ENCODE measurements at places on chromosomes 6 and 20.

GRCh38 chr6:35091346-35092083 is 49.6 kb downstream of the TCP11 start:
- DNase-seq, result no peak

GRCh38 chr6:71301546-71301945 is 12.9 kb downstream of the OGFRL1 start:
- DNase-seq, result no peak

- DNase-seq, result no peak
Measured at GRCh38 chr20:1423625-1424106, 30.8 kb upstream of the FKBP1A start.

GRCh38 chr20:57985278-57985677 is 243.2 kb downstream of the ANKRD60 start:
- no peak for DNase-seq

GRCh38 chr6:11791354-11792107 is 12.9 kb upstream of the ADTRP start:
- DNase-seq, result no peak

- no peak for DNase-seq
Measured at GRCh38 chr6:87714093-87714842, 12.2 kb upstream of the AKIRIN2 start.

DNA sequence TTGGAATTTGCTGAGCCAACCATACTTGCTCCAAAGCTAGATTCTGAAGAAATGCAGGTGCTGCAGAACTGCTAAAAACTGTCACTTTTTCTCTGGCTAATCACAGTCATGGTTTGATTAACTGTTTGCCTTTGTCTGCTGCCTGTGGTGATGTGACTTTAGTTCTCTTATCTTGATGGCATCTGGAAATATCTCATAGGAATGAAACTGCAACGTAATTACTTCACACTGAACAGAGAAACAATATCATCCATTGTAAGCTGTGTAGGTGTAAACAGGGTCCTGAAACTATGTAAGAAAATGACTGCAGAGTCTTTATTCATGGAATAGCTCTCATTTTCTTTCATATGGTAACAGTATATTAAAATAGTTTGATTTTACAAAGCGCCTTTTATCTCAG is 721.9 kb upstream of the HS3ST5 start:
- DNase-seq, result no peak

DNA sequence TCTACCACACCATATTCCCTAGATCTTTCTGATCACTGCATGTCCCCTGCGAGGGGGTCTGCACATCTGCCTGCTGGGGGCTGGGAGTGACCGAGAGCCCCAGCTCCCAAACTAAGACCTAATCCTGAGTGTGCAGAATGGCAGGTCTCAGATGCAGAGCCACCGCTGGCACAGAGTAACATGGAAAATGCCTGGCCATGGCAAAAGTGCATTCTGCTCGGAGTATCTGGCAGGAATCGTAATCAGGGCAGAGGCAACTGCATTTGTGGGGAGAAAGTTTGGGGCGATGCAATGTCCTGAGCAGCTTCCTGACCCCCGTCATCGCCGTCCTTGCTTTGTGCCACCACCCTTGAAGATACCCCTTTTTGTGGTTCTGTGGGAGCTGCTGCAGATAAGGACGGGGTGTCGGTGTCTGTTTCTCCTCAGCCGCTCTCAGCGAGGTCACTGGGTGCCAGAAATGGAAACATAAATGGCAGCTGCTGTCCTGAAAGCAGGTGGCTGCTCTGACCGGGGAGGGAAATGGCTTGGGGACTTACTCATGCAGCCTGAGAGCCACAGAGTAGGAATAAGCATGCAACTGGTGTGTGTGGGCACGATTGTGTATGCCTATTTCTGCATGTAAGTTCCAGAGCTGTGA is 157.9 kb downstream of the LY86 start:
- DNase-seq, result no peak

GRCh38 chr6:168196385-168196860 is 117.4 kb upstream of the FRMD1 start:
- no peak for DNase-seq

DNA sequence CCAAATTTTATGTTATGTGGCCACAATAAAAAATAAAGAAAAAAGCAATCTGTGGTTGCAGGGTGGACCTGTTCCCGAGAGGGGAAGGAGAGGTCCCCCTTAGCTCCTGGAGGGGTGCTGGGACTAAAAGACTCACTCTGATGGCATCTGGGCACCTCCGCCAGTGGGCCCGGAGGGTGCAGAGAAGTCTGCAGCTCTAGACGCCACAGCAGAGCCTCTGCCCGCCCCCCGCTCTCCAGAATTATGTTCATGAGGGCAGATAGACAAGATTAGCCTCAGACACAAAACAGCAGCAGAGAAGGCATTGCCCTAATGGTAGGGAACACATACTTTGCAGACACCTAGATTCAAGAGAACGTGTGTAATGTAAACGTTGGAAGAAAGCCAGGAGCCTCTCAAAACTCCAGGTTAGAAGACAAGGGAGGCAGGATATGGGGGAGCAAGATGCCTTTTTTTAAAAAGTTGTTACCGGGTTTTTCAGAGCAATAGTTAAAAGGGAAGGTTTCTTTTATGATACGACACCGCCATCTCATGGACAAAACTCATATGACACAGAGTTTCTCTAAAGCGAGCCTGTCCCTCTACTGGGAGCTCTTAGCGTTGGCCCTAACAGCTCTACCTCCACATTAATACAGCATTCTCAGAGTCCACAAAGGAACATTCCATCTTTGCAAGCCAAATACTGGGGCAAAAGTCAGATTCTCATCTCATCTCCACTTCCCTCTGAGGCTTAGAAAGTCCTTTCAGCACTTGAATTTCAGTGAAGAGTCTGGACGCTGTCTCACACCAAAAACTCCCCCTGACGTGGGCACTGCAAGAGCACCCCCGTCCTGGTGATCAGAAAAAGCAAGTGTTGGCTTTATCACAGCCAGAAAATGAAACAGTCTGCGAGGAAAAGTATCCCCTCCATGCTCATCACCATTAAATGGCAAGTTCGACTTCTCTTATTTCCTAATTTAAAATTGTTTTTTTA is 47.2 kb downstream of the FOXF2 start:
- no peak for DNase-seq

DNA sequence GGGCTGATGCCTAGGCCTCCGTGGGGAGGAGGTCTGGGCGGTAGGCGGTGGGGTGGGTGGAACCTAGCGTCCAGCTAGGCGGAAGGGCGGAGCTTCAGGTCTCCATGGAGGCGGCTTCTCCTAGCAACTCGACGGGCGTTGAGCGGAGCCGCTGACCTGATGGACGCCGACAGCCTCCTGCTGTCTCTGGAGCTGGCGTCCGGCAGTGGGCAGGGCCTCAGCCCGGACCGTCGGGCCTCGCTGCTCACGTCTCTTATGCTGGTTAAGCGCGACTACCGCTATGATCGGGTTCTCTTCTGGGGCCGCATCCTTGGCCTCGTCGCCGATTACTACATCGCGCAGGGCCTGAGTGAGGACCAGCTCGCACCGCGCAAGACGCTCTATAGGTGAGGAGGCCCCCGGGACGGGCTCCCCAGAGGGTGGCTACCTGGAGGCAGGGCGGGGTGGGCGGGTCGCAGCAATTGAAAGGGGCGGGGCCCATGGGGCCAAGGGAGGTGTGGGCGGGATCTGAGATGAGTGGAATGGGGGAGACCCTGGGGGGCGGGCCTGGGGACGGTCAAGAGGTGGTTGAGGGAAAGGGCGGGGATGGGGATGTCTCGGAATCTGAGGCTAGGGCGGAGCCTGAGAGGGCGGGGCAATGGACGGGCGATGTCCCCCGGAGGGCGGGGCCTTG is at the start of gene RSPH9:
Gene RSPH9 (plus strand): TSS at position 97 of the 673 bp plus-strand sequence. CDS start 63 bp downstream, at position 160.
- DNase-seq, result no peak

- DNase-seq, result no peak
Measured at GRCh38 chr6:44558832-44559251, 171.3 kb downstream of the CDC5L start.

DNA sequence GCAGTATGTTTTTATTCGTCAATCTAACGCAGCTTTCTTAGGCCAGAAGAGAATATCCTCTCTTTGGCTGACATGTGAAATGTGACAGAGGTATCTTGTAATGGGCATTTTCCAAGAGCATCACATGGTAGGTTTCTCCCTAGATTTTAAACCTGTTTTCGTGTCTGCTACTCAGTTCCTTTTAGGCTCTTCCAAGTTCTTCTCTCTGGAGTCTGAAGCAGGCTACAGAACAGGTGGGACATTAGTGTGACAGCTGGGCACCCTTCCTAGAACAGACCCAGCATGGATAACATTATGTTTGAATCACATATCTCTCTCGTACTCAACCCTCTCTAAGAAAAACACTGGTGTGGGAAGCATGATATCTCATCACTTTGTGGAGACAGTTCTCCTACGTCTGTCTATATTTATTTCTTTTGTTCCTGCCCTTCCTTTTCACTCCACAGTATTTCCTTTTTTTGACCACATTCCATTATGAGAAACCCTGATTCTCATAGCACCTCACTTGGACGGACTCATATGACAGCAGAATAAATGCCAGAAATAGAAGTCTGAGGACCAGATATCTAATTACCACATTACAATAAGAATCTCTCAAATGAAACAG is 263.4 kb downstream of the NKAIN2 start:
- DNase-seq, result no peak

DNA sequence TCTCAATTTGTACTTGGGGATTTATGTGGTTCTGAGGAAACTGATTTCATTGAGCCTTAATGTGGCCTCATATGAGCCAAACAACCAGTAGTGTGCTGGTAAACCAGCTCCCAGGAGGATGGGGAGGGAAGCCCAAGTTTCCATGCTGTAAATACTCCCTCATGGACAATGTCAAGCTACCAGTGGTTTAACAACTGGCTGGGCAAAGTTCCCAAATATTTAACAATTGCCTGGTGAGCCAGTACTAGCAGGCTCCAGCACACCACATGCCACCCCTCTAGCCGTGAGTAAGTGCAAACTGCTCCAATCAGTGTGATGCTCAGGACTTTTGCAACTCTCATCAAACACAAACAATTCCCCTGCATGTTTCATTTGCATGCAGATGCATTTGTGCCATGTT is 19.2 kb upstream of the CDKN1A start:
- DNase-seq, result no peak

- DNase-seq, result no peak
Measured at GRCh38 chr6:131733376-131734016, 22.7 kb upstream of the CTAGE9 start.

GRCh38 chr6:11232770-11233626 is 530 bp upstream of the NEDD9 start:
- no peak for DNase-seq

- DNase-seq, result no peak
Measured at GRCh38 chr20:57727863-57728262, 18.0 kb upstream of the PMEPA1 start.

DNA sequence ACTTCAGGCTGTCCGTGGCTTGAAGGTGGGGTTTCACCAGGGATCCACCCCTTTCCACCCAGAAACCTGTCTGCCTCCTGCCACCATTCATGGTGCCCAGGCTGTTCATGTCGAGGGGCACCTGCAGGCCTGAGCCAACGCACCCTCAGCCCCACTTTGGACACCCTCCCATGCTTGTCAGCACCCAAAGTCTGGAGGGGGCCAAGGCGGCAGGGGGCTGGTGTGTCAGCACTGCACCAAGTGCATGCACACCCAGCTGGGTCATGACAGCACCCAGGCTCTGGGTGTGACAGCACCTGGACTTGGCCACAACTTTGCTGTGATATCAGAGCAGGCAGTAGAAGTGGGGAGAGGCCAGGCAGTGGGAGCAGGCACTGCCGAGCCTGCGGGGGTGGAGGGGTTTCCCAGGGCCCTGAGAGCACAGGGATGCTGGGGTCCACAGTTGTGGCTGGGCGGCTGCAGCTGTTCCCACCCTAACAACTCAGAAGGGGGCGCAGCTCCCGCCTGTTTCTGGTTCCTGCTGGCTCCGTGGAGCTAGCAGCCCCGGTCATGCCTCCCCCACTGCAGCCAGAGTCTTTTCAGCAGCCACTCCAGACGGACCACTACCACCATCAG is 33.3 kb upstream of the GRM4 start:
- no peak for DNase-seq

DNA sequence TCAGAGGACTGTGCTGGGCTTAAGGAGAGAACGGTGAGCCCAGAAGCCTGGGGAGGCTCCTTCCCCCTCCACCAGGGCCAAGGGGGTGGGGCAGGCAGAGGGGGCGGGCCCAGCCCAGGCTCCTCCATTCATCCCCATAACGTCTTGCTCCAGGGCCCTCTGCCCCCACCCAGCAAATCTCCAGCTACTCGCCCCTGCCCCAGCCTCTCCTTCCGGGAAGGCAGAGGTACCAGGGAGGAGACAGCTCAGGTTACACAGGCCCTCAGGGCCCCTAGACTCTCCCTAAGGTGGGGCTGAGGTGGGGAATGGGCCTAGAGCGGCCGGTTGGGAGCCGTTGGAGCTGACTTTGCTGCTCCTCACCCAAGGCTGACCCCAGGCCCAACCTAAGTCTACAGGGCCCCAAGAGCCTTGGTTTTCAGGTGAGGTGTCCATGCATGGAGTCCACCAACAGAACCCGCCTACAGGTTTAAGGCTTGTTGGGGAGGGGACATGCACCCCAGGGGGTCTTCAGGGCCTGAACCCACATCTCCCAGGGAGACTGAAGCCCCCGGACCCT is 1.2 kb downstream of the LAMA5 start:
- DNase-seq, result no peak

All from stimulated activated CD4-positive, alpha-beta T cell treated with anti-CD3 and anti-CD28 coated beads, Interleukin-15, amount 100 ng/mL, for 1 hour (primary cell).